ENCODE measurements at places on chromosomes 1 and 21.

GRCh38 chr1:31033598-31033997 is 31.9 kb downstream of the PUM1 start:
- DNase-seq: no peak

DNA sequence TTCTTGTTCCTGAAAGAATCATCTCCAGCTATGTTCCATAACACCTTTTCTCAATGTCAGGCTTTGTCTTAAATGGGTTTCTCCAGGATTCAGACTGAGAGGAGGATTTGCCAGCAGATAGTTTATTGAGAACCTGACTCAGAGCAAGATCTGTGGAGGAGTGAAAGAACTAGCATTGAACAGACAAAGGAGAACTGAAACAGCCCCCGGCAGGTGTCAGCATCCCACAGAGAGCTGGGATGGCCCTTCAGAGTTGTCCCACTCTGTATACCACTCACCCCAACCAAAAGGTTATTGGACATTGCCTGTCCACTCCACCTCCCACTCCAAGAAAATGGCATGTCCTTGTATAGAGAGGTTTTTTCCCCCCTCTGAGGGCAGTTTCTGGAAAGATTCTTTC is 270.7 kb downstream of the PAPPA2 start:
- DNase-seq: no peak

GRCh38 chr1:101308935-101309333 is 72.1 kb downstream of the S1PR1 start:
- DNase-seq: no peak

DNA sequence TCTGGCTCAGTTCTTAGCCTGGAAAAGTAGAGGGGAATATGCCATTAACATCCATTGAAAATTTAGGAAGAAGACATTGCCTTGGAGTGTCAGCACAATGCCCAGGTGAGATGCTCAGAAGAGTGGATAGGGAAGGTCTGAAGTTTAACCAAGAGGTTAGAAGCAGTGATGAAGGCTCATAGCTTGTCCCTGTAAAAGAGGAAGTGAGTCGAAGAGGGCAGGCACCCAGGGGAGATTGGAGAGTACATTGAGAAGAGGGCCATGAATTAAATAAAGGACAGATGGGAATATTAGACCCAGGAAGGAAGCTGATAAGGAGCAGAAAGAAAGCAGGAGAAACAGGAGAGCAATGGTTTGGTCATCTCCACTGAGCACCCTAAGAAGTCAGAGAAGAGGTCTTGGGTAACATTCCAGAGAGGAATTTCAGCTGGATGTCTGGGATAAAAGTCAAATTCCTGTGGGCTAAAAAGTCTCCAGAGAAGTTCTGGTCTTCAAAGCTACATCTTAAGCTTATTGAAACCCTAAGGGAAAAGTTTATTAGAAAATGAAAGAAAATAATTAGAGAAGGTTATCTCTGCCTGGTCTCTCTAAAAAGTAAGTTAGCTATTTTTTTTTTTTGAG is 17.3 kb downstream of the C8B start:
- no peak for DNase-seq

DNA sequence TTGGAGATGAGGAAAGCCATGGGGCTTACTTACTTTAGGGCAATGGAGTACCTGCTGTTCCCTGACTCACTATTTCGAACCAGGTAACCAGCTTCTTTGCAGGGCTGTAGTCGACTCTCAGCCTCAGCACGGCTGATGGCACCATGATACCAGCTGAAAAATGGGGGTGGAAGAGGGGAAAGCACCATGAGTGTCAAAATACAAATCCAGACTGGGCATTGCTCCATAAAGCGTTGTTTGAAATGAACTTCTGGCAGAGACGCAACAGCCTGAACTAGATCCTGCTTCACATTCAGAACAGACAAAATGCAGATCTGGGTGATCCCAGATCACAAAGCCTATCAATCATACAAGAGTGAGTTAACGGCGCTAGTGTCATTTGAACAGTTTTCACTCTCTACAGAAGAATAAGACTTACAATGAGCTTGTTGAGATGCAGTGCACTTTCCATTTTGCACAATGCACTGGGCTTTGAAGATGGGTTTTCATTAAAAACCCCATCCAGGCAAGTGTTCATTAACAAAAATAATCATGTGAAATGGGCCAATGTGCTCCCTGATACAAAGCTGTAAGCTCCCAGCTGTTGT is 16.0 kb upstream of the TDRD10 start:
- DNase-seq: no peak

DNA sequence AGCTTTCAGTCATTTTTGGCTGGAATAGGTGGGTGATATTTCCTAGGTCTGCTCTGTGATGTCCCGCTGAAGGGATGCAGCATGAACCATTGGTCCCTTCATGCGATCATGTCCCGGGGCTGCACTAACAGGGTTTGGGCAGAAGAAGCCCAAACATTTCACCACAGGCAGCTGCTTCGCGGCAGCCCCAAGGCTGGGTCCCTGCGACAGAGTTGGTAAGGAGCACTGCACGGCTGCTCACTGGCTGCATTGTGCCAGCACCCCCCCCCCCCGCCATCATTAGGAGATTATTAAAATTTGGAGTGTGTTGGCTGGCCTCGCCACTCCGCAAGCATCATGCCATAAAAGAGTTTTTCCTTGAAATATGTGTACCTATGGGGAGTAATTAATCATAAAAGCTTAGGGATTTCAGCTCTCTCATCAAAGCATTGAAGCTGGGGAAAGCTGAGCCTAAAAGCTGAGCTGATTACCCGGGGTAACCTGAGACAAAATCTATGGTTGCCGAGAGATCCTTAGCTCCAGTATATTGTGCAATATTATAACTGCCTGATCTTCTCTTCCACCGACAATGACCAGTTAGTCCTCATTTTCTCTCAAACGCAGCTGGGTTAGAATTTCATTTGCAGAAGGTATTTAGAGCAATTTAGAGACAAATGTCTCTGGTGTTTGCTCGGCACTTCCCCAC is 62.5 kb downstream of the PEX14 start:
- no peak for DNase-seq

DNA sequence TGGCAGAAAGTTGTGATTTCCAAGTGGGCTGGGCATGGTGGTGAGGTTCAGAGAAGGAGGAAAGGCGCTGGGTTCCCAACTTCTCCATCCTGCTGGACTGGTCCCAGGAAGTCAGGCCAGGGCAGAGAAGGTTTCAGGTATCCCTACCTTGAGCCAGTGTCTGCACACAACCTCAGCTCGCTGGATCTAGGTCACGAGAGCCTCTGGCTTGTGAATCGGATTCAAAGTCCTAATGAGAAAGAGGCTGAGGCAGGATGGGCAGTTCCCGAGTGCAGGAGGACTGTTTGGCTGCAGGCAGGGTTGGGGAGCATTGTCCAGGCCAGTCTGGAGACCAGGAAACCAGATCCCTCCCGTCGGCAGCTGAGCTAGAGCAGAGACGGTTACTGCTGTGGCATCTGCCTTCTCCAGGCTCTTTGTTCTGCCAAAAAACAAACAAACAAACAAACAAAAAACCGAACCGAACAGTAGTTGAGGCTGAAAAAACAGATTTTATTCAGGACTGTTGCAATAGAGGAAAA is 19.5 kb upstream of the IGSF21 start:
- DNase-seq: no peak

GRCh38 chr1:224919508-224919907 is 10.0 kb upstream of the DNAH14 start:
- DNase-seq: no peak

GRCh38 chr1:88562991-88563390 is 121.1 kb upstream of the PKN2 start:
- no peak for DNase-seq

DNA sequence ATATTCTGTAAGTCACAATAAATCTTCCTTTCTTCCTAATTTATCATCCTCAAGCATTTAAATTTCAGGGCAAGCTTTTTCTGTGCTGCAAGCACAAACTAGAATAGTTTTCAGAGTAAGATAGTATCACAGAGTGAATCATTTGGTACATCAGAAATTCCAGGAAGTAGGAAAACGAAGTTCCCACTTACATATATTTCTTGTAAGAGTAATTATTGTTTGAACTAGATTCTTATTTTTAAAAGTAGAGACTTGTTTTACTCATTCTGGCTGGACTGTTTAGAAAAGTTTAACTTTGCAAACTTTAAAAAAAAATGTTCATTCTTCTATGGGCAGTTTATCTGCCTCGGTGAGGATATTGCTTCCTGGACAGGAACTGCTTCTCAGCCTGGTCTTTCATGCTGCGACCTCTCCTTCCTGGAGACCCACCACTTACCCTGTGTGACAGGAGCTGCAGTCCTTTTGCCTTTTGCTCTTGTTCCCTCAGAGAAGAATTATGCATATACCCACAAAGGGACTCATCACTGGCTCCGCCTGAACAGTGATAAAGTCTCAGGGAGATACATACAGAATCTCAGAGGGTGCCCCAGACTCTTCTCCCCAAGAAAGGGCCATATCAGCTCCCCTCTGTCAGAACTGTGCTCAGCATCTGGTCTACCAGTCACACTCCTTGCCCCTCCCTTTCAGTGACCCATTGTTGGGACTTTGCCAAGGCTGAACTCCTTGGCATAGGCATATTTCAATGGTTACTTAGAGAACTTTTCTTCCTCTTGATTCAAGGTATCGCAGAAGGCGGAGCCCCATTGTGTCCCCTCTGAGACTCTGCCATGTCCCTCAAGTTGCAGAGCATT is 102.7 kb upstream of the CD55 start:
- no peak for DNase-seq

DNA sequence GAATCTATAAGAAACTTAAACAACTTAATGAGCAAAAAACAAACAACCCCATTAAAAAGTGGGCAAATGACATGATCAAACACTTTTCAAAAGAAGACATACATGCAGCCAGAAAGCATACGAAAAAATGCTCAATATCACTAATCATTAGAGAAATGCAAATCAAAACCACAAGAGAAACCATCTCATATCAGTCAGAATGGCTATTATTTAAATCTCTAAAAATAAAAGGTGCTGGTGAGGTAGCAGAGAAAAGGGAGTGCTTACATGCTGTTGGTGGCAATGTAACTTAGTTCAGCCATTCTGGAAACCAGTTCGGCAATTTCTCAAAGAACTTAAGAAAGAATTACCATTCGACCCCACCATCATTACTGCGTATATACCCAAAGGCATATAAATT is 147.7 kb downstream of the FAF1 start:
- no peak for DNase-seq

- DNase-seq: no peak
These were observed 192.2 kb downstream of the DYRK1A start for GRCh38 chr21:37558676-37559211.

DNA sequence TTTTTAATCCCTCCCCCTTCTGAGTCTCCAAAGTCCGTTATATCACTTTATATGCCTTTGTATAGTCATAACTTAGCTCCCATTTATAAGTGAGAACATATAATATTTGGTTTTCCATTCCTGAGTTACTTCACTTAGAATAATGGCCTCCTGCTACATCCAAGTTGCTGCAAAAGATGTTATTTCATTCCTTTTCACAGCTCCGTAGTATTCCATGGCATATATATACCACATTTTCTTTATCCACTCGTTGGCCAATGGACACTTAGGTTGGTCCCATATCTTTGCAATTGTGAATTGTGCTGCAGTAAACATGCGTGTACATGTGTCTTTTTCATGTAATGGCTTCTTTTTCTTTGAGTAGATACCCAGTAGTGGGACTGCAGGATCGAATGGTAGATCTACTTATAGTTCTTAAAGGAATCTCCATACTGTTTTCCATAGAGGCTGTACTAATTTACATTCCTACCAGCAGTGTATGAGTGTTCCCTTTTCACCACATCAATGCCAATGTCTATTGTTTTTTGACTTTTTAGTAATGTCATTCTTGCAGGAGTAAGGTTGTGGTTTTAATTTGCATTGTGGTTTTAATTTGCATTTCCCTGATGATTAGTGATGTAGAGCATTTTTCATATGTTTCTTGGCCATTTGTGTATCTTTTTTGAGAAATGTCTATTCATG is 12.3 kb downstream of the MAN1C1 start:
- DNase-seq: no peak

DNA sequence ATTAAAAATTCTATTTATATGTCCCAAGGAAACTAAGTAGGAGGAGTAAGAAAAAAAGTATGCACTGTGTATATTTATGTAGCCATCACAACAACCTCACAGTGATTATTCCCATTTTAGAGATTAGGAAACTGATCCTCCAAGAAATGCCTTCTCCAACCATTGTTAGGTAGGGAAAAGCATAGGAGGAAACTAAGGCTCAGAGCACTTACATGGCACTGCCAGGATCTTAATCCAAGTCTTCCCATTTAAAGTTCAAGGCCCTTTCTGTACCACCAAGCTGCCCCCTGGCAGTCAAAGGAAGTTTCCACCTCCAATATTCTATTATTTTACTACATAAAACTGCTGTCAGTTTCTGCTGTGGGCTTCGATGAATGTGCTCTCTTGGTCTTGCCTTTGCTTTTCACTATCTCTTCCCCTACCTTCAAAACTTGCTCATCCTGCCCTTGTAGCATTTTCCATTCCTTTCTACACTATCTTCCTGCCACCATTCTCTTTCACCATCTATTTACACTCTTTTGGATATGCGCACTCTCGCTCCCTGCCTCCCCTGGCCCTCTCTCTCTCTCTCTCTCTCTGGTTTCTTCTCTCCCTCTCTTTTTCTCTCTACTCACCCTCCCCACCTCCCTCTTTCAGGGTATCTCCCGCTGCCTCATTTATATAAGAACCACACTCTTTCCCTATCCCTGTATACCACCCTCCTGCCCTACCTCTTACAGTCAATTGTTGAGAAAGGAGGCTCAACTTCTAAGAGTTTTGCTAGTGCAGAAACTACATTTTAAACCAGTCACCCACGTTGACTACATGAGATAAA is 34.0 kb downstream of the PUM1 start:
- no peak for DNase-seq

DNA sequence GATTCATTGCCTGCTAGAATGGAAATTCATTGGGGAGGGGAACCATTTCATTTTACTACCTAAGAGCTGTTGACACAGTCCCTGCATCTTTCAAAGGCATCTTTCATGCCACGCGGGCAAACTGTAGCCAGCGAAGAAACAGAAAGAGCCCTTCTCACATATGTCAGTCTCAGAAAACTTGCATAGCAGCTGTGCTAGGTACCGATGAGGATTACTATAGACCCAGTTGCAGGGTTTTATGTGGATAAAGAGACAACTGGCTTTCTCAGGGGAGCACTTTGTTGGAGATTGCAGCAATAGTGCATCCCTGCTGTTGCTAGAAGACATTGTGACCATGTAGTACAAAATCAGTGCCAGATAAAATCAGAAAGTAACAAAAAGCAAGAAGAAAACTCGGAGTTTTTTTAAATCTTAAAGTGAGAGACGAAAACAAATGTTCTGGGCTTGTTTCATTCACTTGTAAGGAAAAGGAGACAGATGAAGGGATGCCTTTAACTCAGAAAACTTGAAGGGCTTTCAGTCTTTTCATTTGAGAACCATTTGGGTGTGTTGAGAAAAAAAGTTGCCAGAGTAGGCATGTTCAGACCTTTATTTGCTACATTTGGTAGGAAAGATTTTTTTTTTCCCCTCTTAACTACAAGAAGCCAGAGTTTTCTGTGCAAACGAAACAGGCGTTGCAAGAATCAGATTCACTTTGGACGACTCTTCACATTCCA is 804.1 kb downstream of the USP25 start:
- no peak for DNase-seq

Data from hematopoietic multipotent progenitor cell (in vitro differentiated cells).